ENCODE measurements at places on chromosomes 7 and 10. TPM values are rescaled to one million over a fixed set of nuclear protein-coding genes. Genes with fewer than 3 reads are reported as not detected.

Gene GPAM
- total RNA-seq = 1,237 TPM

Gene CRYGN
- not detected for total RNA-seq

Gene NANOS1
- 7.0 TPM for total RNA-seq

Gene DOCK1
- total RNA-seq = 53.0 TPM

Gene ADCY1
- total RNA-seq = 3.1 TPM

Gene VSTM4
- total RNA-seq = 13.4 TPM

Gene ZNF365
- not detected for total RNA-seq

Gene ADAMTS14
- not detected for total RNA-seq

Gene PTPRN2
- total RNA-seq = 4.6 TPM

Gene LDB3
- total RNA-seq = 3.1 TPM

Gene CPA4
- total RNA-seq = not detected

Gene ATOH7
- not detected for total RNA-seq

Gene DENND10
- total RNA-seq = 68.2 TPM

Gene SFMBT2
- 8.2 TPM for total RNA-seq

Gene CPEB3
- 5.5 TPM for total RNA-seq

Gene GIMAP4
- total RNA-seq = 43.9 TPM

Gene BUD31
- 61.2 TPM for total RNA-seq

Gene COBL
- 0.75 TPM for total RNA-seq

Gene GPR15LG
- total RNA-seq = not detected

Gene ZNF783
- total RNA-seq = 9.2 TPM

Gene SPDYE9
- not detected for total RNA-seq

Gene PLXDC2
- total RNA-seq = 100 TPM

Gene GPR37
- total RNA-seq = 0.16 TPM

Gene MACC1
- 11.6 TPM for total RNA-seq

Gene CH25H
- 1.0 TPM for total RNA-seq

Gene FAM180A
- total RNA-seq = 9.9 TPM

Gene PAPOLB
- total RNA-seq = 0.22 TPM

Gene STEAP4
- total RNA-seq = 90.9 TPM

Gene LIPN
- total RNA-seq = not detected

Gene GNG11
- 62.4 TPM for total RNA-seq

Gene CNPY1
- not detected for total RNA-seq

Gene CTNNA3
- 0.38 TPM for total RNA-seq

Gene TLX1
- not detected for total RNA-seq

Gene BAMBI
- total RNA-seq = 2.2 TPM

Gene ELN
- 224 TPM for total RNA-seq

Gene CPVL
- 105 TPM for total RNA-seq

Gene FAM20C
- total RNA-seq = 48.8 TPM

Gene IKZF1
- total RNA-seq = 10.0 TPM

Gene CDNF
- 2.4 TPM for total RNA-seq

Gene CLDN3
- total RNA-seq = not detected

Gene IKZF5
- 15.1 TPM for total RNA-seq

Gene UTF1
- not detected for total RNA-seq

Gene SPDYE16
- total RNA-seq = 3.8 TPM

Gene CFAP69
- 30.7 TPM for total RNA-seq

Gene TAS2R41
- total RNA-seq = not detected

Gene DGKI
- 3.2 TPM for total RNA-seq

Gene FZD8
- total RNA-seq = 0.85 TPM

Gene AGR3
- total RNA-seq = not detected

Gene ZNF239
- 3.6 TPM for total RNA-seq

Gene EN2
- total RNA-seq = not detected

Gene TMEM176B
- total RNA-seq = 43.0 TPM

Gene PAPSS2
- 57.8 TPM for total RNA-seq
